ENCODE measurements at places on chromosomes 2 and 18.

DNA sequence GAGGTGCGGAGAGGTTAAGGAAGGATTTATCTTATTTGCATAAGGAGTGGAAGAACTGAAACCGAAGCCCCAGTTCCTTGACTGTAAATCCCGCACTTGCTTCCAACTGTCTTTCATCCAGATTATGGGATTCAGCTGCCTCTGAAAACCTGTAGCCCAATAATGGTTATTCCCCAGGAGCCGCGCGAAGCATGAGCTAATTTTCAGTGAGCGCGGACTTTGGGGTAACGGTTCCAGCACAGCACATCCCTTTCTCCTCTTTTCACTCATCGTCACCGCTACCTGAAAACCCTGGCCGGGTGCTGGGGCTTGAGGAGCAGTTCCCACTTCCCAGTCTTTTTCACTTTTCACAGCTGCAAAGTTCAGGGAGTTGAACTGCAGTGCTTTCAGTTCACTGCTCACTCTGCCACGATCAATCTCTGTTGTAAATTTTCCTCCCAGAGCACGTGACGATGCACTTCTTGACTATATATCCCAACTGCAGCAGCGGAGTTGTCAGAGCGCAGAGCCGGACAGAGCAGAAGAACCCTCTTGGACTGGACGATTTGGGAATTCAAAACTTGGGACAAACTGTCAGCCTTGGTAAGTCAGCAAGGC, at the start of gene KCNE4:
Gene KCNE4, plus strand, starts transcription at position 498 of the 597 bp plus-strand sequence. CDS start 641 bp downstream, outside the sequence.
- no peak for DNase-seq

DNA sequence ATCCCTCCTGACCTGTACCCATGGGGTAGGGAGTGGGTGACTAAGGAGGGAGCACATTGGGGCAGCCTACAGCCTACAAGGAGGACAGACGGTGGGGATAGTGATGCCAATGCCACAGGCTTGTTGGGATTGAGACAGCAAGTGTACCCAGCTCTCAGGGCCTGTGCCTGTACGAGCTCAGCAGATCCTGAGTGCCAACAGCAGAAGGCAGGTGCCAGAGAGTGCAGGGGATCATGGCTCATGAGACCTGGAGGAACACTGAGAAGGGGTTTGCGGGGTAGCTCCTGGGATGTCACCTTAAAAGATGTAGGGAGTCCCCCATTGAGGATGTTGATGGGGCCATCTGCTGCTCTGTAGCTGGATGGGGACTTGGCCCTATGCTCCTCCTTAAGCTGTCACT, 10.3 kb upstream of the SNED1 start:
- DNase-seq, result peak; percentile 21

GRCh38 chr2:229634601-229635370, 79.6 kb downstream of the DNER start:
- no peak for DNase-seq

DNA sequence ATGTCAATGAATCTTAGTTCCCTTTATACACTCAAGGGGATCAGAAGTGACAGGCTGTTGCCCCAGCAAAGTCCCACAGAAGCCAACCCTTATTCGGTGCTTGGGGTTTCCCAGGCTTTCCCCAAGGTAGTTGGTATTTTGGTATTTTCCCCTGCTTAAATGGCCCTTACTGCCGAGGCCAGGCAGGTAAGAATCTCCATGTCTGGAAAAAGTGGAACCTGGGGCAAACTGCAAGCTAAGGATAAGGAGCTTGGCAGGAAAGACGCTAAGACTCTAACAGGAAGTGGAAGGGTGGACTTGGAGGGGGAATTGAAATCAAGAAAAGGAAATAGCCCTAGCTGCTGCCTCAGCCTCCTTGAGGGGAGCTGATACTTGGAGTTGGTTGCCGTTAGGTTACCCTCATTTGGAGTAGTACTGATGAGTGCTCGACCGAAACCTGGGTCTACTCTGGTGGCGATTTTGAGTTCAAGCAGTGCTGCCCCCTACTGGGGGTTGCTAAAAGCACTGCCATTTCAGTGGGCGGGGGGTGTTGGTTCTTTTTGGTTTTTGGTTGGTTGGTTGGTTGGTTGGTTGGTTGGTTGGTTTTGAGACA, 3.3 kb upstream of the GPBAR1 start:
- peak; percentile 56 for DNase-seq

DNA sequence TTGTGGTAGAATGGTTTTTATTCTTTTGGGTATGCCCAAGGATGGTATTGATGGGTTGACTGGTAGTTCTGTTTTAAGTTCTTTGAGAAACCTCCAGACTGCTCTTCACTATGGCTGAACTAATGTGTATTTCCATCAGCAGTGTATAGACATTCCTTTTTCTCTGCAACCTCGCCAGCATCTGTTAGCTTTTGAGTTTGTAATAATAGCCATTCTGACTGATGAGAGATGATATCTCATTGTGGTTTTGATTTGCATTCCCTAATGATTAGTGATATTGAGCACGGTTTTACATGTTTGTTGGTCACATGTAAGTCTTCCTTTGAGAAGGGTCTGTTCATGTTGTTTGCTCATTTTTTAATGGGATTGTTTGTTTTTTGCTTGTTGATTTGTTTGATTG, 1348.7 kb upstream of the NXPH2 start:
- DNase-seq, result no peak

DNA sequence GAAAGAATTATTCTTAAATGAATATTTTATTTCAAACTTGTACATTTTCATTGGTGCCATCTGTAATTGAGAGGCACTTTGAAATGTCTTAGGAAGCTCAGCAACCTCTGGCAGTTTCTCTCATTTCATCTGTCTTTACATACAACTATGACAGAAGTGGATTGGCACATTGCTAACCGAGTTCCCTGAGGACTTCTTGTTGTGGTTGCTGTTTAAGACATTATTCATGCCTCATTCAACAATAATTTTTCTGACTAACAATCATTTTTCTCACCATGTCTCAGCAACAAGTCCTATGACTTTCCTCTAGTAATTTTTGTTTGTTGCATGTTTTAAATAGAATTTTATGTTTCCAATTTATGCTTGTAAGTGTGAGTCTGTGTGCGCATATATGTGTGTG, 284.0 kb upstream of the CWC22 start:
- DNase-seq, result peak; percentile 92

GRCh38 chr2:180360283-180360618, 353.2 kb upstream of the CWC22 start:
- no peak for DNase-seq

- DNase-seq, result no peak
These were observed 179.5 kb upstream of the PARD3B start for GRCh38 chr2:204365811-204366210.

GRCh38 chr2:23698116-23698693, 228.7 kb downstream of the ATAD2B start:
- no peak for DNase-seq

DNA sequence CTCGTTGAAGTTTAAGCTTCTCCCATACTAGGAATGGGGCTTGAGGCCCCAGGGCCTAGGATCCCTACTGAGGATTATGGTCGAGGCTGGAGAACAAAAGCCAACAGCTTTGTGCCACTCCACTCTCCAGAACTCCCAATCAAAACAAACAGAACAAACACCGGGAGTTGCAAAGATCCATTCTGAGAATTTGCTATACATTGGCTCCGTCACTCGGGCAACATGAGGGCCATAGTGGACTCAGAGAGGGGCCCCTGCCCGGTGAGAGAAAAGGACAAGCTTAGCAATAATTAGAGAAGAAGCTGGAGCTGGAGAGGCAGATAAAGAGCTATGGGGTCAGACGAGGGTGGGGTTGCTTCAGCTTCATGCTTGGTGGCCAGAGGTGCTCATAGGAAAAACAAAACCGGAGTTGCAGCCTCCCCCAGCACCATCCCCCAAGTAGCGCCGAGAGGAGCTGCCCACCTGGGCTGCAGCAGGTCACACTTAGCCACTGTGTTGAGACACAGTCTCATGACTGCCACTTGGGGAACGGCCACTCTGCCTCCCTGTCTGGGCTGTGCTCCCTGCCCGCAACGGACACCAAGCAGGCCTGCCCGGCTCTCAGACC, 142.3 kb upstream of the HAAO start:
- DNase-seq, result no peak

DNA sequence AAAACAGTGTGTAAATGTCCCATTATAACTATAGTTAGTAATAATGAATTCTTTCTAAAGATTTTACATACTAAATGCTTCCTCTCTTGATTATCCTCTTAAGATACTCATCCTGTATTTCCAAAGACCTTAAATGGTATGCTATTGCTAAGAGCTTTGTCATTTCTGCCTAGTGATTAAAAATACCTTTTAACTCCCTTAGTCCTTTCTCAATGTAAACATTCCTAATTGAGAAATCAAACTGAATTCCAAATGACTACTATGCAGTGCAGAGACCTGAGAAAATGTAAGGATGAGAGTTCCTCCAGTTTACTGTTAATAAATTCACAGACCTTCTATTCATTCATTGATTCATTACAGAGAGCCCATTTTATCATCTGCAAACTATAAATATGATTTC, 86.9 kb downstream of the SOS1 start:
- peak; percentile 65 for DNase-seq

DNA sequence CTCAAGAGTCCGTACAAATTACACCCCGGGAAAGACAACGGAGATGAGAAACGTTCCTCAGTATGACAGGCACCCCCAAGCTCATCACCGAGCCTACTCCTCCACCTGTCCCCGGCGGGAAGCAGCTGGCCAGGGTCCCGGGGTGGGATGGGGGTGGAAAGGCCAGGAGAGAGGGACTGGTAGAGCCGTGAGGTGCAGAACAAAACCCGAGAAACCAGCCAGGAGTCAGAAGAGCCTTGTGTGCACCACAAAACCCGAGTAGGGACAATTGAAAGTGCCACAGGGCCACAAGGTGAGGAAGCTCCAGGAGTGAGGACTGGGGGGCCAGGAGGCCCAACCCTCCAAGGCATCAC, 75.5 kb upstream of the SALL3 start:
- DNase-seq, result no peak

DNA sequence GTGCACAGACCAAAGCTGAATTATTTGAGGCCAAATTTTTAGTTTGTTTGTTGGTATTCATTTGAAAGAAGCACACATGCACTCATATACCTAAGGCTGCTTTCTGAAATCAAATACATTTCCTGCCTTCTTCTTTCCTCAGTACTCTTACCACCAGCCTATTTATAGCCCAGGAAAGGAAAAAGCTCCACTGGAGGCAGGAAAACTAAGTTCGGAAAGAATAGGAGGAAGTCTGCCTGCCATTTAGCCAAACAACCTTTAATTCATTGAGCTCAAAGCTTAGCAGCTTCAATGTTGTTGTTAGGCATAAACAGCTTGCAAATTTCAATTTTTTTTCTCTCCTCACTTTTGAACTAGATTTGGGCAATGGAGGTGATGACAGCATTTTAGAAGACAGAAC, 40.4 kb upstream of the RASGRP3 start:
- no peak for DNase-seq

DNA sequence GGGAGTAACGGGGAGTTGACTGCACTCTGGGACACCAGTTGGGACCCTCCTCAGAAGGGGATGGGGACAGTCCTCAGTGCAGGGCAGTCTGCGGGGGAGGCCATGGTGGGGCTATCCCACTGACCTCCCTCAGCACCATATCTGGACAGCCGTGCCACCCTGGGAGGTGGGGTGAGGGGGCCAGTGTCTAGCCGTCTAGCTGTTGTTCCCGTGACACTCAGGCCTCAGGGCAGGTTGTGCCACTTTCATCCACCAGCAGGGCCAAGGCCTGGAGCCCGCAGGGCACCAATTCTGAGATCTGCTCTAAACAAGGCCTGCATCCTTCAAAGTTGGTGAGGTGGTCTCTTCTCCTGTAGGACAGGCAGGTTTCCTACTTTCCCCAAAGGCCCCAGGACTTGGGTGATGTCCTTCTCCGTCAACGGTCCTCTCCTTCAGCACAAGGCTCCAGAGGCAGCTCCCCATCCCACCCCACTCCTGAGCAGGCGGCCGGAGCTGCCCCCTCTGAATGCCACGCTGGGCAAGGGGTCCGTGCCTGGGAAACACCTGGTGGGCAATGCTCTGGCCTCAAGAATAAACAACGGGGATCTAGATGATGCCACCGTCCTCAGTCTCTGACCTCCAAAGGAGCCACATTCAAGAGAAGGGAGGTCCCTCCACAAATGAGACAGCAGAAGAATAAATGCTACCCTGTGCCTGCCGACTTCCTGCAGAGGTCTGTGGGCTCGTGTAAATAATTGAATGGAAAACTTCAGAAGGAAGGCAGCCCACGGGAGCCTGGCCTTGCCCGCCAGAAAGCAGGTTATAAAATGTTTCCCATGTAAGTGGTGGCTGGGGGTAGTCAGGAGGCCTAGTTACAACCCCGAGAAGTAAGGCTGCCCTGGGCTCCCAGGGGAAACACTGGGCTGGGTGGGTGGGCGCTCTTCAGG, 42.8 kb upstream of the PTMA start:
- no peak for DNase-seq

GRCh38 chr2:194867328-194867727, 789.7 kb upstream of the SLC39A10 start:
- DNase-seq, result peak; percentile 26

DNA sequence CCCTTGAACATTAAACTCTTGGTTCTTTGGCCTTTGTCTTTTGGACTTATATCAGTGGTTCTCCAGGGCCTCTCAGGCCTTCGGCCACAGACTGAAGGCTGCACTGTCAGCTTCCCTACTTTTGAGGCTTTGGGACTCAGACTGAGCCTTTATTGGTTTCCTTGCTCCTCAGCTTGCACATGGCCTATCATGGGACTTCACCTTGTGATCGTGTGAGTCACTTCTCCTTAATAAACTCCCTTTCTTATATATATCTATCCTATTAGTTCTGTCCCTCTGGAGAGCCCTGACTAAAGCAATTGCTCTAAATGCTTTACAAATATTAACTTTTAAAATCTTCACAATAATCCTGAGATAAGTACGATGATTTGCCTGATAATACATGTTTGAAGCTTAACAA, 353.6 kb upstream of the TRIB2 start:
- DNase-seq, result no peak

All from epithelial cell of esophagus (primary cell).